Activated naive CD4-positive, alpha-beta T cell treated with anti-CD3 and anti-CD28 coated beads, Interleukin-2, amount 50 U/mL, for 72 hours (primary cell): ENCODE measurements at places on chromosomes 16 and 17.

- DNase-seq, result no peak
Observed at GRCh38 chr16:86531641-86532525, 21.6 kb downstream of the FOXF1 start.

DNA sequence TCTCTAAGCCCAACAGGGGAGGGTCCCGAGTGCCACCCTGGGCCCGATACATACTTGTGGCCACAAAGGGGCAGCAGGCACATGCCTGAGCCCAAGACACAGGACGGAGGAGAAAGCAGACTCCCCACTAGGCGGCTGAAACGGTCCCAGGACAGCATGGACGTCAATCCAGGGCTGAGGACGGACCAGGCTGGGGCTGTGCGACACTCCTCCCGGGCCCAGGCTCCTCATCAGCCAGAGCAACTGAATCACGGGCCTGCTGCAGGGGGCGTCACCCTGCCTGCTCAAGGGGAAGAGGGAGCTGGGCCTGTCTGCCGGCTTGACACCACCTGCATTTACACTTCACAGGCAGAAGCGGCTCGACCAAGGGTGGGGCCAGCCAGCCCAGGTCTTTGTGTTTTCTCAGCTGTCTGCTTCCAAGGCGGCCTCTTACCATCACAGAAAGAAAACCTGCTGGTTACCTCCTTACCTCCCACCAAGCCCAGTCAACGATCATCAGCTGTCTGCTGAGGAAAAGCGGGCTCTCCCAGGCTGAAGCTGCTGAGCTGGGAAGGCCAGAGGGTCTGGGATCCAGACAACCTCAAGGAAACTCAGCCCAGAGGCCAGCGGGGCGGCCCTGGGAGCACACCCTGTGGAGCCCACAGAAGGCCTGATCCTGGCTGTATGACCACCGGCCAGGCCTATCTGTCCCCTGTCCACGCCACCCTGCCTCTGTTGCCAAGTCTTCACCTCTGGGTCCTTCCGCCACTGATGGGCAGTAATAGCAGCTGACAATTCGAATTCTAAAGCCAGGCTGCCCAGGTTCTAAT is 26.4 kb downstream of the KIFC3 start:
- no peak for DNase-seq

- DNase-seq, result no peak
Observed at GRCh38 chr16:59385959-59386358, 651.8 kb upstream of the GOT2 start.

DNA sequence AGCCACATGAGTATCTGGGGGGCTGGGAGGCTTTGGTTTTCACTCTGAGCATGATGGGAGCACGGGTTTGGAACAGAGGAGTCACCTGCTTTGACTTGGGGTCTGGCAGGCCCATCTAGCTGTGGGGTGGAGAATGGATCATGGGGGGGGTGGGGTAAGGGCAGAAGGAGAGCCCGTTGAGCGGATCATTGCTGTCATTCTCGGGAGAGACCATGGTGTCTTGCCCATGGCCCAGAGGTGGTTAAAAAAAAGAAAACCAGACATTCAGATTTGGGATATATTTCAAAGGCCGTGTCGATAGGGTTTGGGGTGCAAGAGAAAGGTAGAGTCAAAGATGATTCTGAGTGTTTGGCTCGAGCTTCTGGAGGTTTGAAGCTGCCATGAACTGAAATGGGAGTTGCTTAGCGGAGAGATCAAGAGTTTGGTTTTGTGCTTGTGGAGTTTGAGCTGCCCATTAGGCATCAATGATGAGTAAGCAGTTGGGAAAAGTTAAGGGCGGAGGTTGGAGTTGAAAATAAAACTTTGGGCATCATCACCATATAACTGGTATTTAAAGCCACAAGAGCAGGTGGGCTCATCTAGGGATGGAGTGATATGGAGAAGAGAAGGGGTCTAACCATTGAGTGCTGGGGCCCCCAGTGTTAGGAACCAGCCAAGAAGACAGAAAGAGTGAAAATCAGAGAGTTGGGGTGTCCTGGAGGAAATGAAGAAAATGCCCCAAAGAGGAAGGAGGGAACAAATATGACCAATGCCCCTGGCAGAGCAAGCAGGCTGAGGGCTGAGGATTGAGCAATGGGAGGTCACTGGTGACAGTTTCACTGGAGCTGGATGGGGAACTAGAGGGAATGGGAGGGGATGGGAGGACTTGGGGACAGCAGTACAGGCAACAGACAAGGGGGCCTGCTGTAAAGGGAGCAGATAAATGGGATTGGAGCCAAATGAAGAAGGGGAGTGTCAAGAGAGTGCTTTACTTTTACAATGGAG is 1.9 kb downstream of the NOD2 start:
- no peak for DNase-seq

GRCh38 chr16:79008036-79008868 is 592.3 kb downstream of the MAF start:
- DNase-seq, result no peak

GRCh38 chr17:66578781-66579489 is 256.0 kb upstream of the CACNG5 start:
- DNase-seq, result no peak

DNA sequence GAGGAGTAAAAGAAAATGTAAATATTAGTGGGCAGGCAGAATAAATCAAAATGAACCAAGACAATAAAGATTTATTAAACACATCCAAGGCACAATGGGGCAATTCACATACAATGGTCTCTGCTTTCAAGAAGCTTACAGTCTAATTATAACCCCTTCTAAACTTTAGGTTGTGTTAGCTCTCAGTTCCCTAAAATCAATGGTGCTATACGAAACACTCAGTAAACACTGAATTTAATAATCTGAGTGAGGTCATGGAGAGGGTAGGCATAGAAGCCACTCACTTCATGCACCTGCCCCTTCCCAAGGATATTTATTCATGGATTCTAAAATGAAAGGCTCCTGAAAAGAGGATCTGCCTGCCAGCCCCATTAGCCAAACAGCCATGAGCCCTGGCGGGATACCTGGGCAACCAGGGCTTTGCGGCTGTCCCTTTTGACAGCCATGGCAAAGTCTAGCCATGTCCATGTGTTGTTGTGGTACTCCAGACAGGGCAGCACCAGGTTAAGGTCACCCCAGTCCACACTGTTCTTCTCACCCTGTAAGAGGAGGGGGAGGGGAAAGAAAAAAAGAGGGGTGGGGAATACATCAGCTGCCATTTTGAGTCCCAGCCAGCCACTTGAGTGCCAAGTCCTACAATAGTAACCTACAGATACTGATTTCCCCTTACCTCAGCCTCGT is 1.4 kb upstream of the RSKR start:
- no peak for DNase-seq

GRCh38 chr17:10018461-10018891 is 113.4 kb upstream of the RCVRN start:
- no peak for DNase-seq

DNA sequence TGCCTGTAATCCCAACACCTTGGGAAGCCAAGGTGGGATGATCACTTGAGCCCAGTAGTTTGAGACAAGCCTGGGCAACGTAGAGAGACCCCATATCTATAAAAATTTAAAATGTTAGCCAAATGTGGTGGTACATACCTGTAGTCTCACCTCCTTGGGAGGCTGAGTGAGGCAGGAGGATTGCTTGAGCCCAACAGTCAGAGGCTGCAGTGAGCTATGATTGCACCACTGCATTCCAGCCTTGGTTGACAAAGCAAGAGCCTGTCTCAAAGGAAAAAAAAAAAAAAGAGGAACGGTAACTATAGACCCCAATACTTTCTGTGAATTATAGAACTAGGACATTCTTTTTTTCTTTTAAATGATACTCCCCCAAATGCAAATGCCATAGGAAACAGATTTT is 1.8 kb upstream of the TMC5 start:
- DNase-seq, result no peak

DNA sequence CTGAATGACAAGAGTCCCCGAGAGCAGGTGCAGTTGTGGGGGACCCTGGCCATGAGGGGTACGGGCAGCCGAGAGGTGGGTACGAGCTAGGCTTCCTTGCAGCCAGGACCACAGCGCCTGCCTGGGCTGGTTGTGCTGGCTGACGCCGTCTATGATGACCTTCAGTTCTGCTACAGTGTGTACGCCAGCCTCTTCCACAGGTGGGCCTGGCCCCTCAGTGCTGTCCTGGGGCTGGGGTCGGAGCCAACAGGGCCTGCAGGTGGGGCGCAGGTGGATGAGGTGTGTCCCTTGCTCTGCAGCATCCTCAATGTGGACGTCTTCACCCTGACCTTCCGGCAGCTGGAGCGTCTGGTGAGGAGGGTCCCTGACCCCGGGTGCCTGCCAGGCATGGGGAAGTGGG is 7.2 kb downstream of the TSR3 start:
- DNase-seq, result no peak

GRCh38 chr17:78197147-78197832 is 10.1 kb downstream of the AFMID start:
- DNase-seq, result no peak

DNA sequence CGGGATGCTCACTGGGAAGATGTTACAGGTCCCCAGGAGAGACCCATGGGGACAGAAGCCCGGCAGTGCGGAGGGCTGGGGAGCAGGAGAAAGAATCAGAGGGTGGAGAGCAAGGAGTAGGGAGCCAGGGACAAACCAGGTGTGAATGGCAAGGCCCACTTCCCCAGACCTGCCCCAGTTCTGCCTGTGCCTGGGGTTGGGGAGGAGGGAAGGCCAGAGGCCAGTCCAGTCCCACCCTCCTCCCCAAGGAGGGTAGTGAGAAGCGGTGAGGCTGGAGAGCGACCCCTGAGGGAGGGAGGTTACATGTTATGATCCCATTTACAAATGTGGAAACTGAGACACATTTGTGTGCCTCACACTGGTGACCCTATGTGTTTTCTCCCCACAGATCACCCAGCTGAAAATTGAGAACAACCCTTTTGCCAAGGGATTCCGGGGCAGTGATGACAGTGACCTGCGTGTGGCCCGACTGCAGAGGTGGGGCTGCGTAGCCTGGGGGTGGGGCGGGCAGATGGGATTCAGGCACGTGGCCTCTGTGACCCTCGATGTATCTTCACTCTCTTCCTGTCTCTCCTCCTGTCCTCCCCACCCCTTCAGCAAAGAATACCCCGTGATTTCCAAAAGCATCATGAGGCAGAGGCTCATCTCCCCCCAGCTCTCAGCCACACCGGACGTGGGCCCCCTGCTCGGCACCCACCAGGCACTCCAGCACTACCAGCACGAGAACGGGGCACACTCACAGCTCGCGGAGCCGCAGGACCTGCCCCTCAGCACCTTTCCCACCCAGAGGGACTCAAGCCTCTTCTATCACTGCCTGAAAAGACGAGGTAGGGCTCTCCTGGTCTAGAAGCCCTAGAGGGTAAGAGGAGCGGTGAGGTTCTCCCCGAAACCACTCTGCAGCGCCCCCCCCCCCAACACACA is 27.5 kb downstream of the TBX4 start:
- DNase-seq, result peak; percentile 47

GRCh38 chr16:23148513-23149266 is 562 bp downstream of the USP31 start:
- DNase-seq, result peak; percentile 50

GRCh38 chr17:79765708-79766107 is 12.2 kb upstream of the CBX2 start:
- no peak for DNase-seq

DNA sequence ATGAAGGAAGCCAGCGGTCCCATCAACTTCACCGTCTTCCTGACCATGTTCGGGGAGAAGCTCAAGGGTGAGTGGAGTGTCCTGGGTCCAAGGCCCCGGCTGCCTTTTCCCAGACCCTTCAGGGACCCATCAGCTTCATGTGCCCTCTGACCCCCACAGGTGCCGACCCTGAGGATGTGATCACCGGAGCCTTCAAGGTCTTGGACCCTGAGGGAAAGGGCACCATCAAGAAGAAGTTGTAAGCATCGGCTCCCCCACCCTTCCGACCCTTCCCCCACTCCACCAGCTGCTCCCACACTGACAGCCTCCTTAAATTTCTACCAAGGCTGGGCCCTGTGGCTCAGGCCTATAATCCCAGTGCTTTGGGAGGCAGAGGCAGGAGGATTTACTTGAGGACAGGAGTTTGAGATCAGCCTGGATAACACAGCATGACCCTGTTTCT is 1.9 kb downstream of the MYL11 start:
- DNase-seq, result peak; percentile 52

GRCh38 chr17:77505181-77505639 is 364.4 kb downstream of the SEC14L1 start:
- DNase-seq, result peak; percentile 51

- DNase-seq, result no peak
Observed at GRCh38 chr17:6429266-6429665, 5.7 kb downstream of the AIPL1 start.

GRCh38 chr16:48632137-48632774 is 22.3 kb upstream of the N4BP1 start:
- no peak for DNase-seq

DNA sequence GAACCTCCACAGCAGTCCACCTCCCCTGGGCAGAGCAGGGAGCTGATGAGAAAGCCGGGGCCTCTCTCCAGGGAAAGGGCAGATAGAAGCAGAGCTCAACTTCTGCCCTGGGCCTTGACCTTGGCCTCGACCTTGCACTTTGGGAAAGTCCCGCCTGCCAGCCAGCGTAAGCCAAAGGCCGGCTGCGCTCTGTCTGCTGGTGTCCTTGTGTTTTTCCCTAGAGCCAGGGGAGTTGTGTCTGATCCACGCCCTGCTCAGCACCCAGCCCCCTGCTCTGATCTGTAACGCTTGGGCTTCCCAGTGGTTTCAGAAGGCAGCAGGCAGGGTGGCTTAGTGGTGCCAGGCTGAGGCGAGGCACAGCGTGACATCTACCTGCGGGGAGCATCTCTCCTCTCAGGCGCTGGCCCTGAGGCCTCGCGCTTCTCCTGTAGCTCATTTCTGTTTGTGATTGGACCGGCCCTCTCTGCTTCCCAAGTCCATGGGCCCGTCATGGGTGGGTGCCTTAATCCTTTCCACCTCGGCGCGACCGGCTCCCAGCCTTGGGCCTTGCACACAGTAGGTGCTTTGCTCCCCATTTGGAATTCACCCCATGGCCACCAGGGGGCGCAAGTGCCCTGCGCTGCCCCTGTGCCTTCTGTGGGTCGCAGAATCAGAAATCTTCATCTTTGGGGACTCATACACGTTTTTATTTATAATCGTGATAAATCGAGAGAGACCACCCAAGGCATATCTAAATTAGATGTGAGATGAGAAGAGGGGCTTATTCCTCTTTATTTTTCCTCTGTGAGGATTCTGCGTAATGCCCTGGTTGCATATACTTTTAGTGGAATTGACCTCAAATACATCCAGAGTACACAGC is 24.2 kb downstream of the SGSH start:
- DNase-seq, result peak; percentile 63

DNA sequence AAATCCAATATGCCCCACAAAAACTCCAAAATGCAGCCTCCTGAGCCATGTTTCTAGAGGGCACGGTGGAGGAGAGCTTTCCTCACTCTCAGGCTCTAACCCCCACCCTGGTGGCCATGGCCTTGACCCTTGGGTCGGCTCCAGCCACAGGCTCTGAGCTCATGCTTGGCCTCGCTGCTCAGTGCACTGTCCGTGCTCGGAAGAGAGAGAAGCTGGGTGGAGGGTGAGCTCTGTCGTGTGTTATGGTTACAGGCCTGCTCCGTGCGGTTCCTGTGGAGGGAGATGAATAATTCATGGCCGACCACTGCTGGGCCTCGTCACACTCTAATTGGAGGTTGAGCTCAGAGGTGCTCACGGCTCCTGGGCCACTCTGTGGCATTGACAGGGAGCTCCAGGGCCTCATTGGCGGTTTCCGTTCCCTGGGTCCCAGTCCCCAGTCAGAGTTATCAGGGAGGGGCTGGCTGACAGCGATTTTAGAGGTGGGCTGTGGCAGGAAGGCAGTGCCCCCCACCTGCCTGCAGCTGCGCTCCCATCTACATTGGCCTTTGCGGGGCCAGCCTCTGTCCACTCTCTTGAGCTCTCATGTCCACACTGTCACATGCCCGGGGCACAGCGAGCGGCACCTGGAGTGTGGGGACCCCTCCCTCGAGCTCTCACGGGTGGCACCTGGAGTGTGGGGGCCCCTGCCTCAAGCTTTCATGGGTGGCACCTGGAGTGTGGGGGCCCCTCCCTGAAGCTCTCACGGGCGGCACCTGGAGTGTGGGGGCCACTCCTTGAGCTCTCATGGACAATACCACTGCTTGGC is 24.9 kb downstream of the ACSF3 start:
- peak; percentile 53 for DNase-seq
